ELF-1 (cell line): ENCODE measurements at places on chromosomes 3 and 15.

DNA sequence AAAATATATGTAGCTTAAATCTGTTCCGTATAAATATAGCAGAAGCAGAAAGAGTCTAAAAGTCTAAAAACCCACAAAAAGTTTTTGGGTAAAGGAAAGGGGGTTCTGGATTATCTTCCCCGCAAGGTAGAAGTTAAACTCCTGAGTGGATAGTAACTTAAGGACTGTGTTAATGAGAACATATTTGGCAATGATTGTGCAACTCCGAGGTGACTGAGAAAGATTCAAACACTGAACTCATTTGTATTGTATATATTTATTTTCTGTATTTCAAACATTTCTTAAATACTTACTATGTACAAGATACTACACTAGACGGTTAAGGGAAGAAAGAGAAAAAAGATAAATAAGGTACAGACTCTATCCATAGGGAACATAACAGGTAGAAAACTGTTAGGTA, 72.7 kb upstream of the PPIB start:
- no peak for DNase-seq

GRCh38 chr15:36960179-36960946, 140.0 kb downstream of the MEIS2 start:
- no peak for DNase-seq

DNA sequence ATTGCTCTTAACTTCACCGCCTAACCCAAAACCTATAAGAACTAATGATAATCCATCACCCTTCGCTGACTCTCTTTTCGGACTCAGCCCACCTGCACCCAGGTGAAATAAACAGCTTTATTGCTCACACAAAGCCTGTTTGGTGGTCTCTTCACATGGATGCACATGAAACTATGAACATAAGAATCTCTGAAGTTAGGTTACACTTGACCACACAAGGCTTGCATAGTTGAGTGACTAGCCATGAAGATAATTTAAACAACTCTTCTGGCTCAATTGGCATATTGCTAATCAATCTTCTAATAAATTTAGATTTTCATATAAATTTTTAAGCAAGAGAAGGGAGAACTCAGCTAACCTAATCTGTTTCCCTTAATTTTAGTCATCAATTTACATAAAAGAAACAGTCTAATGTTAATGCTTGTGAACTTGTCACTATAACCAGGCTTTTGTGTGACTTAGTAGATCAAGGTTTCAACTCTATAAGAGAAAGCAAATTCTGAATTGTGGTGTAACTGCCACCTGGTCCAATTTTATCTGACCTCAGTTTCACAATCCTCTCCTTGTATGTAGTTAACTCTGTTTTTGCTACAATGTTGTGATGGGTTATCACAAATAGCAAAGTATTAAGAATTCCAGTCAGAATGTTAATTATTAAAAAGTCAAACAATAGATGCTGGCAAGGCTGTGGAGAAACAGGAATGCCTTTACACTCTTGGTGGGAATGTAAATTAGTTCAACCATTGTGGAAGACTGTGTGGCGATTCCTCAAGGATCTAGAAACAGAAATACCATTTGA, 82.0 kb downstream of the HHLA2 start:
- no peak for DNase-seq

GRCh38 chr3:18683900-18684299, 258.8 kb upstream of the SATB1 start:
- DNase-seq: no peak

GRCh38 chr3:121436074-121436473, 109.7 kb downstream of the POLQ start:
- no peak for DNase-seq

DNA sequence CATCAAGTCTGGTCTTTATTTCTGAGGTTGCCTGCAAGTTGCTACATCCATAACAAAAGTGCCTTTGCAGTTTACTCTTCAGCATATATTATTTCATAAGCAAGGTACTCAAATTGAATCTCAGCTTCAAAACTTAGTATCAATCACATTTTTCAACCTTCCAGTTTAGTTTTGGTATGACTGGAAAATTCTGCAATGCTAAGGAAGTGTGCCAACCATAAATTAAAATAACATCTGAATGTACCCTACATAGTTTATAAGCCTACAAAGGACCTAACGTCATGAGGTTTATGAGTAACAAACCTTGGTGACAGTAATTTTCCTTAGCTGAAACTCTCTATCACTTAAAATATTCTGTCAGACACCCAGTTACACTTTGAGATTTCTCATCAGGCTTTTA, 62.8 kb downstream of the THBS1 start:
- no peak for DNase-seq

GRCh38 chr3:140834266-140835037, 107.2 kb upstream of the SLC25A36 start:
- no peak for DNase-seq

- DNase-seq: no peak
Measured at GRCh38 chr15:38176691-38177090, 75.9 kb upstream of the SPRED1 start.
